ENCODE measurements at places on chromosomes 3 and 15.

DNA sequence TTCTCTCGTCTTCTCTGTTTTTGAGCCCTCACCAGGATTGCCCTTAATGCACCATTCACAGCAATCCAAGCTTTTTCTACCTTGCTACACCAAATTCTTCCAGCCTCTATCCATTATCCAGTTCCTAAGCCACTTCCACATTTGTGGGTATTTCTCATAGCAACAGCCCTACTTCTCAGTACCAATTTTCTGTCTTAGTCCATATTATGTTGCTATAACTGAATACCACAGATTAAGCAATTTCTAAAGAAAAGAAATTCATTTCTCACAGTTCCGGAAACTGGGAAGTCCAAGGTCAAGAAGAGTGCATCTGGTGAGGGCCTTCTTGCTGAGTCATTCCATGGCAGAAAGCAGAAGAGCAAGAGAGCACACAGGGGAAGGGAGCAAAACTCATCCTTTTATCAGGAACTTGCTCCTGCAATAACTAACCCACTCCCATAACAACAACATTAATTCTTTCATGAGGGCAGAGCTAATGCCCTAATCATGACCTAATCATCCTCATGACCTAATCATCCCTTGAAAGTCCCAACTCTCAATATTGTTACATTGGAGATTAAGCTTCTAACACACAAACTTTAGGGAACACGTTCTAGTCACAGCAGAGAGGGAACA, 9.7 kb upstream of the EIF1B start:
- no peak overlapping the region for H3K27ac ChIP-seq
- DNase-seq: no peak
- H3K36me3 ChIP-seq: peaks cover 7% of the 10 kb centered on the region
- H3K4me1 ChIP-seq: no peaks in the 10 kb centered on the region
- no peaks in the 10 kb centered on the region for H3K27me3 ChIP-seq

DNA sequence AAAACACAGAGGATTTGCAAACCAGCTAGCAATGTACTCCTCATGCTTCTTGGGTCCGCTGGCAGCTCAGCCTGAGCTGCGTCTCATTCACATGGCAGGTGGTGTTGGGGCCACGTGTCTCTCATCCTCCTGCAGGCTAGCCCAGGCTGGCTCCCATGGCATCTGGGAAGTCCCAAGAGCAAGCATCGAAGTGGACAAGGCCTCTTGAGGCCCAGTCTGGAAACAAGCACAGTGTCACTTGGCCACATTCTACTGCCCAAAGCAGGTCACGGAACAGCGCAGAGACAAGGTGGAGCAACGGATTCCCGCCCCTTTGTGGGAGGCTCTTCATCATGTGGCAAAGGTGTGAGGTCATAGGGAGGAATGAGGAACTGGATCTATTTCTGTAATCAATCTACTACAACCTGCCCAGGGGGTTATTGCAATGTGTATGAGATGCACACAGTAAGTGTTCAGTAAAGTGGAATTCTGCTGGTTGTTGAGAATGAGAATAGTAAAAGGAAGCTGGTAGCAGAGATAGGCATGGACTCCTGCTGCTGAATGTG, 128.3 kb downstream of the TPRA1 start:
- peaks cover 30% of the 10 kb centered on the region for H3K27me3 ChIP-seq
- DNase-seq: no peak
- H3K4me3 ChIP-seq: no peak overlapping the region
- no peaks in the 10 kb centered on the region for H3K36me3 ChIP-seq
- H3K4me1 ChIP-seq: no peaks in the 10 kb centered on the region

- no peak overlapping the region for H3K4me3 ChIP-seq
- H3K36me3 ChIP-seq: no peaks in the 10 kb centered on the region
- no peak for DNase-seq
- no peaks in the 10 kb centered on the region for H3K27me3 ChIP-seq
- no peaks in the 10 kb centered on the region for H3K4me1 ChIP-seq
Observed at GRCh38 chr3:87553058-87553457, 276.7 kb upstream of the POU1F1 start.

- no peak overlapping the region for H3K4me3 ChIP-seq
- H3K27ac ChIP-seq: no peak overlapping the region
- no peaks in the 10 kb centered on the region for H3K4me1 ChIP-seq
- DNase-seq: no peak
Observed at GRCh38 chr15:36484038-36484778, 95.2 kb upstream of the CDIN1 start.

GRCh38 chr3:4600493-4600892, 107.3 kb downstream of the ITPR1 start:
- peak overlapping the region; percentile 57 for H3K27ac ChIP-seq
- H3K4me3 ChIP-seq: no peak overlapping the region
- H3K36me3 ChIP-seq: peaks cover 16% of the 10 kb centered on the region
- no peak for DNase-seq

DNA sequence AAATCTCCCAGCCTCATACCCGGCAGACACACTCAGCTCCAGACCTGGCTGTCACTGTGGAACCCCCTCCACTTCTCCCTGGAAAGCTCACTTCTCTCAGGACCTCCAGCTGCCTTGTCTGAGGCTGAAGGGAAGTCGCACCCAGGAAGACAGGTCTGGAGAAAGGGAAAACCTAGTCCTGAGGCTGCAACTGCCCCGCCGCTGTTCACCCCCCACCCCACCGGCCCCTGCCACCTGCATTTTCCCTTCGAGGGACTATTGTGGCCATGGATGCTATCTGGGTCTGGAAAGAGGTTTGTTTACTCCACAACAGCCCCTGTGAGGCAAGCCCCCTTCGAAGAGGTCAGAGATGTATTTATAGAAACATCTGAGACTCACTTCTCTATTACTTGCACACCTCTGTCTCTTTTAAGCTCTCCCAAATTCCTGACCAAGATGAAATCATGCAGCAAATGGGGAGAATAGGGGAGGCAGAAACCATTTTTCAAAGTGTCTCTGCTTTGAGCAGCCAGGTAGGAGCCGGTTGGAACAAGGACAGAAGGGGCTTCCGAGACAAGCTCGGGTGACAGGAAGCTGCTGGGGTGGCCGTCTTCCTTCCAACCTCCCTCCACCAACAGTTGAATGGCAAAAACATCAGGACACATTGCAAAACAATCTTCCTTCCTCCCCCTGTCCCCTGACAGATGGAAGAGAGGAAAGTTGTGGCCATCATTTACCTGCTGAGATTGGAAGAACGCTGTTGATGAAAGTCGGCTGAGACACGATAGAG, 518 bp downstream of the COLQ start:
- no peaks in the 10 kb centered on the region for H3K36me3 ChIP-seq
- DNase-seq: no peak
- H3K27me3 ChIP-seq: peaks cover 6% of the 10 kb centered on the region
- H3K27ac ChIP-seq: peak overlapping the region; percentile 40
- peak overlapping the region; percentile 37 for H3K4me3 ChIP-seq
- peaks cover 24% of the 10 kb centered on the region for H3K4me1 ChIP-seq

GRCh38 chr3:177827511-177828207, 630.4 kb upstream of the TBL1XR1 start:
- DNase-seq: no peak
- no peak overlapping the region for H3K27ac ChIP-seq
- H3K4me1 ChIP-seq: peaks cover 15% of the 10 kb centered on the region
- no peaks in the 10 kb centered on the region for H3K27me3 ChIP-seq
- no peaks in the 10 kb centered on the region for H3K36me3 ChIP-seq

DNA sequence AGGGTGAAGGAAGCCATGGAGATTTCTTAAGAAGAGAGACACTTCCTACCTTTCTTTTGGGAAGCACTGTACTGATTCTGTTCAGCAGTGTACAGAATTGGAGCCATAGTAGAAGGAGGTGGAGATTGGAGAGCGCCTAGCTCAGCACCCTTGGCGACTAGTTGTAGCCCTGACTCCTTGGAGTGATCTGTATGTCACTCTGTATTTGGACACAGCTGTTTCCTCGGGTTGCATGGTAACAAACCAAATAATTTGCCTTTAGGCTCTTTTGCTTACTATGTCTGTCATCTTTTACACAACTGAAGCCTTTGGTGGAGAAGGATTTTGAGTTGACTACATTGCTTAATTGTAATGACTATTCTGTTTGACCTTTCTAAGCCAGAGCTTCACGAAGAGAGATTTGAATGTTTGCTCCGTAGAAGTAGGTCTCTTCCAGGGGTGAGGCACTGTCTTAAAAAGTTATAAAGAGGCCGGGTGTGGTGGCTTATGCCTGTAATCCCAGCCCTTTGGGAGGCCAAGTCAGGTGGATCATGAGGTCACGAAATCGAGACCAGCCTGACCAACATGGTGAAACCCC, 77.1 kb downstream of the AKAP13 start:
- peaks cover 9% of the 10 kb centered on the region for H3K36me3 ChIP-seq
- peaks cover 74% of the 10 kb centered on the region for H3K4me1 ChIP-seq
- H3K4me3 ChIP-seq: no peak overlapping the region
- no peaks in the 10 kb centered on the region for H3K27me3 ChIP-seq
- peak overlapping the region; percentile 40 for H3K27ac ChIP-seq

- no peaks in the 10 kb centered on the region for H3K4me1 ChIP-seq
- H3K27ac ChIP-seq: no peak overlapping the region
- H3K27me3 ChIP-seq: no peaks in the 10 kb centered on the region
- DNase-seq: no peak
- H3K4me3 ChIP-seq: no peak overlapping the region
- no peaks in the 10 kb centered on the region for H3K36me3 ChIP-seq
Observed at GRCh38 chr3:151926956-151927355, 53.5 kb downstream of the SUCNR1 start.

GRCh38 chr15:97683831-97684230, 276.7 kb upstream of the ARRDC4 start:
- H3K27ac ChIP-seq: no peak overlapping the region
- H3K4me1 ChIP-seq: no peaks in the 10 kb centered on the region
- no peaks in the 10 kb centered on the region for H3K36me3 ChIP-seq
- H3K27me3 ChIP-seq: no peaks in the 10 kb centered on the region
- no peak overlapping the region for H3K4me3 ChIP-seq

- H3K36me3 ChIP-seq: no peaks in the 10 kb centered on the region
- DNase-seq: no peak
- H3K4me3 ChIP-seq: no peak overlapping the region
- H3K4me1 ChIP-seq: no peaks in the 10 kb centered on the region
- H3K27ac ChIP-seq: no peak overlapping the region
- peaks cover 2% of the 10 kb centered on the region for H3K27me3 ChIP-seq
Observed at GRCh38 chr3:110789315-110789714, 282.3 kb upstream of the NECTIN3 start.

GRCh38 chr3:141360888-141361598, 7.3 kb upstream of the ZBTB38 start:
- no peaks in the 10 kb centered on the region for H3K36me3 ChIP-seq
- H3K27me3 ChIP-seq: no peaks in the 10 kb centered on the region
- H3K4me3 ChIP-seq: no peak overlapping the region
- no peak for DNase-seq
- H3K4me1 ChIP-seq: peaks cover 9% of the 10 kb centered on the region

DNA sequence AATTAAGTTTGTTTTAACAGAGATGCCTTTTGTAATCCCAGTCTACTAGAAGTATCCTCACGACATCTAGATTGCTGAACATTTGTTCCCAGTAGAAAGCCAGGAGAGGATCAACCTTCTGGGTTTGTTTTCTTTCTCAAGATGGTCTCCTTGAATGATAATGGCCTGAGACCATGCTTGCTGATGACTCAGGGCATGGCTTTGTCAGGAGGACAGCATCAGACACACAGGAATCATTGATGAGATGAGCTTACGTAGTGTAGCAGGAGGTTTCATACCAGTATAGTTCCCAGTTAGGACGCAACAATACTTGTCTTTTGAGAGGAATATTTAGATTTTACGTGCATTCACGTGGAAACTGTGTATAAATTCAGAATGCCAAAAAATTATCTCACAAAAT, 38.6 kb downstream of the ATP1B3 start:
- no peak overlapping the region for H3K4me3 ChIP-seq
- DNase-seq: no peak
- no peaks in the 10 kb centered on the region for H3K27me3 ChIP-seq
- H3K36me3 ChIP-seq: peaks cover 67% of the 10 kb centered on the region
- H3K27ac ChIP-seq: no peak overlapping the region

- no peaks in the 10 kb centered on the region for H3K36me3 ChIP-seq
- H3K27me3 ChIP-seq: no peaks in the 10 kb centered on the region
- no peak overlapping the region for H3K4me3 ChIP-seq
- peak; percentile 39 for DNase-seq
Observed at GRCh38 chr15:101135532-101136166, 116.2 kb downstream of the CHSY1 start.

- peaks cover 39% of the 10 kb centered on the region for H3K4me1 ChIP-seq
- no peaks in the 10 kb centered on the region for H3K36me3 ChIP-seq
- DNase-seq: no peak
- H3K27me3 ChIP-seq: no peaks in the 10 kb centered on the region
- no peak overlapping the region for H3K4me3 ChIP-seq
Observed at GRCh38 chr3:170352936-170353335, 4.6 kb upstream of the SKIL start.

DNA sequence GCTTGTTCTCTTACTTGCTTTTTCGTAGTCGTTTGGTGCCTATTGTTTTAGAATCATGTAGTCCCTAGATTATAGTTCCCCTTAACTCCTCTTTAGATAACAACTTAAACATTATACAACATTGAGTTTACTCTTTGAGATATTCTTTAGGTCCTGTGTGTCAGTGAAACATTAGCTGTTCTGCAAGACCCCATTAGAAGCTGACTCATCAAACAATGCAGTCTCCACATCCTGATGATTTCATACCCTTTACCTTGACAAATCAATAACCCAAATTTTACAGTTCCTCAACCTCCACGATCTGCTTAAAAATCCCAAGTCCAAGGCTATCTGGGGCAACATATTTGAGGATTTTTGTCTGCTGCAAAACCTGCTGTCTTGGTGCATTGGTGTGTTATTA, 582.9 kb downstream of the NSUN3 start:
- H3K4me3 ChIP-seq: no peak overlapping the region
- H3K36me3 ChIP-seq: no peaks in the 10 kb centered on the region
- no peaks in the 10 kb centered on the region for H3K4me1 ChIP-seq
- no peak for DNase-seq
- no peak overlapping the region for H3K27ac ChIP-seq

GRCh38 chr15:40238532-40239403, at the start of gene PAK6:
PAK6 (plus strand) TSS chr15:40239063; CDS start chr15:40264786, 25,723 bp downstream.
- H3K4me3 ChIP-seq: no peak within 1 kb of the TSS
- peak; percentile 50 for DNase-seq
- H3K4me1 ChIP-seq: peaks cover 8% of the 10 kb centered on the region
- peaks cover 17% of the 10 kb centered on the region for H3K27me3 ChIP-seq
- peak within 1 kb of the TSS; percentile 11 for H3K27ac ChIP-seq

- no peaks in the 10 kb centered on the region for H3K27me3 ChIP-seq
- peaks cover under 1% of the 10 kb centered on the region for H3K36me3 ChIP-seq
- no peaks in the 10 kb centered on the region for H3K4me1 ChIP-seq
Observed at GRCh38 chr3:161270991-161271390, 49.9 kb downstream of the NMD3 start.

DNA sequence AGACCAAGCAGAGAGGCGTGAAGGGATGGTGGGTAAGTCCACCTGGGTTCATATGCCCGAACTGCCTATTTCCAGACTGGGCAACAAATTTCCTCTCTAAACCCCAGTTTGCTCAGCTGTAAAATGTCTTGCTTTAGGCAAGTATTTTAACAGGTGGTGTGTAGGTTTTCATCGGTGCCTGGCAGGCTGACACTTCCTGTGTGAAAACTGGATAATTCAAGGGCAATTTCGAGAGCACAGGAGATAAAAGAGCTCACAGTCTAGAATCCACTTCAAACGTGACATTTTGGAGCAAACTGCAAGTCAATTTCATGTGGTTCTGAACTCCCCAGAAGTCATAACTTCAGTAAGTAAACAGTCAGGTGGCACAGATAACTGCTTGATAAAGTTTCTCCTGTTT, 112.2 kb downstream of the OXNAD1 start:
- peak overlapping the region; percentile 83 for H3K27ac ChIP-seq
- no peak for DNase-seq

- H3K4me1 ChIP-seq: no peaks in the 10 kb centered on the region
- no peaks in the 10 kb centered on the region for H3K36me3 ChIP-seq
- no peaks in the 10 kb centered on the region for H3K27me3 ChIP-seq
- H3K4me3 ChIP-seq: no peak overlapping the region
- no peak overlapping the region for H3K27ac ChIP-seq
Observed at GRCh38 chr3:79167651-79168416, 600.0 kb downstream of the ROBO1 start.
